ENCODE measurements at places on chromosomes 6 and 20. TPM values are rescaled to one million over a fixed set of nuclear protein-coding genes. Genes with fewer than 3 reads are reported as not detected.
A peak's percentile ranks its signal among the peaks of the same experiment; 100 is the strongest.

LRRN4 gene
- total RNA-seq, result 0.26 TPM

MACROD2 gene
- total RNA-seq, result 0.46 TPM

SALL4 gene
- total RNA-seq, result 0.02 TPM

DNA sequence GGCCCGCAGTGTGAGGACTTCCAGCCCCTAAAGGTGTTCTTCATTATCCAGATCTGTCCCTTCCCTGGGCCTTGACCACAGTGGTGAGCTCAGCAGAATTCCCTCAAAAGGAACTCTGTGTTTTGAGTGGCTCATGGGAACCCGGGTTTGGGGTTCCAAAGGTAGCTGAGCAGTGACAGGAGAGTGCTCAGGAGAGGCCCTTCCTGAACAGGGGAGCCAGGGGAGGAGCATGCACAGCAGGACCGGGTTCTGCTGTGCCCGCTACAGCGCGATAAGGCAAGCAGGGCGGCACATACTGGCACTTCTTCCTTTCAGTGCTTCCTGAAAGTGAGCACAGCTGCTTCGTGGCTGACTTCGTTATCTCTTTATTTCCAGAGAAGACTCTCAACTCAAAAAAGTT is 88.3 kb downstream of the SSR1 start:
- DNase-seq, result no peak

RAB44 gene
- total RNA-seq, result not detected

NNAT gene
- not detected for total RNA-seq

- no peak for DNase-seq
Measured at GRCh38 chr6:107495971-107496370, 6.1 kb downstream of the SOBP start.

DNA sequence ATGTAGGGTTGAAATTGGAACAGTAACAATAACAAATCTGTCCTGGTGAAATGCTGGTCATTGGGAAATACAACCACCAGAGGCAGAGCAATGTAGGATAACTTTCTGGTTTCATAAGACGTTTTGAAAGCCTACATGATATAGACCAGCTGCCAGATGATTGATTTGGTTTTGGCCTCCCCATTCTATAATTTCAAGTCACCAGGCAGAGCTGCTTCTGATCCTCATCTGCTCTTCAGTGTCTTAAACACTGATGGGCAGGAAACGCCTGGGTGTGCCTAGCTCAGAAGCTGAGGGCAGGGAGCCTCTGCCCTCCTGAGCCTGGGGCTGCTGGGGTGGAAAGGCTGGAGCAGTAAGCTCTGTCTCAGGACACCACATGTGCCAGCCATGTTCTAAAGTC is 24.5 kb downstream of the DHX35 start:
- DNase-seq, result no peak

DNA sequence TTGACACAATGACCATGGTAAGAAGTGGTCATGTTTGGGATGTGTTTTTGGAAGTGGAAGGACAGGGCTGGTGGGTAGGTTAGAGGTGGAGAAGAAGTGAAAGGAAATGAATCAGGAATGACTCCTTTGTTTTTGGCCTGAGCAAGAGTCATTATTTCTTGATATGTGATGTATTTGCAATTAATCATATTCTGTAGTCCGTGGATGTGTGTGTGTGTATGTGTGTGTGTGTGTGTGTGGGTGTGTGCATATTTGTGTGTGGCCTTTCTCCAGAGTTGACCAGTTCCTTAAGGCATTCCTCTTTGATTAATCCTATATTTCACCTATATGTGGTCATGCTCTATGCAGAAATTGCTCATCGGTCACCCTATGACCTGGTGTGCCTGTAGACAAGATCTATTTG is 130.7 kb downstream of the UTRN start:
- DNase-seq, result peak; percentile 32

PPP1R16B gene
- total RNA-seq, result 0.14 TPM

GRCh38 chr20:402496-402885 is 5.6 kb upstream of the RBCK1 start:
- DNase-seq, result no peak

- DNase-seq, result no peak
Measured at GRCh38 chr6:95242560-95242959, 334.8 kb upstream of the MANEA start.

ZSCAN26 gene
- 18.7 TPM for total RNA-seq

SAMD5 gene
- 2.7 TPM for total RNA-seq

DNA sequence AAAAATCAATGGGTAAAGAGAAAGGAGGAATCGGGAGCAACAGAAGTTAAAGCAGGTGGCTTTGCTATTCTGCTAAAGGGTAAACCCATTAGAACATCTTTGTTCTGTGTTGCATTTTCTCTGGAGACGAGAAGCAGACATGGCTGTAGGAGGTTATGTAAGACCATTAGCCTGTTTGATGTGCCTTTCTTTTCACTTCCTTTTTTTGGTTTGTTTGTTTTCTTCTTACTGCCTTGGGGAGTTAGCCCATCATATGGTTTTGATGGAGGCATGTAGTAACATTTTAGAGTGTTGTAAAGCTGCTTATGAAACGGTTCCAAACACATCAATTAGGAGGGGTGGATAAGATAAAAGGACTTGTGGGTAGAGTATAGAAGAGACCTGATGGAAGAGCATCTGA is 131.0 kb downstream of the DOK5 start:
- no peak for DNase-seq

DNA sequence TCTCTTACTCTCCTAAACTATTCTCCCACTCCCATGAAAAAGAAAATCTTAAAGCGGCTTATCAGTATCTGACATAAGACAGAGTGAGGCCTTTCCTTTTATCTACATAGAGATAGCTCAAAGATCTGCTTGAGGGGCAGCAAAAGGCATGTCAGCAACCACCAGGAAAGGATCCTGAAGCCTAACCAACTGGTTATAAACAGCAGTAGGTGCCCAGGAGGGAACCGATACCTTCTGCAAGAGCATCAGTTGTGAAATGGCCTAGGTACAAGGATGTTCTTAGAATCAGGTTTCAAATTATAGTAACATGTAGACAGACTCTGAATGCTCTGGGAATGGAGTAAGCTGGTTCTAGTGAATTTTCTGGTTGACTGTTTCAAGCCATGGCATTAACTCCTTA is 21.4 kb downstream of the JARID2 start:
- no peak for DNase-seq

GRCh38 chr6:139148557-139149235 is 13.8 kb downstream of the HECA start:
- DNase-seq, result no peak
